ENCODE measurements at places on chromosomes 3 and 15. TPM values are rescaled to one million over a fixed set of nuclear protein-coding genes. Genes with fewer than 3 reads are reported as not detected.

DNA sequence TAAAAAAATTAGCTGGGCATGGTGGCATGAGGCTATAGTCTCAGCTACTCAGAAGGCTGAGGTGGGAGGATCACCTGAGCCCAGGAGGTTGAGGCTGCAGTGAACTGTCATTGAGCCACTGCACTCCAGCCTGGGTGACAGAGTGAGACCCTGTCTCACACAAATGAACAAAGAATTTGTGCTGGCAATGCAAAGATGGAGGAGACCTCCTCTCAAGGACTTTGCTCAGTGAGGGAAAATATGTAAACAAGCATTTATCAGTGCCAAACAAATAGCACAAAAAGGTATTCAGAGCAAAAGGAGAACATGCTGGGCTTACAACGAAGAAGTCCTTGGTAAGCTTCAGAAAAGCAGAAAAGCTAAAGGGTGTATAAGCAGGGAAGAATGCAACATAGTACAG, 113.1 kb upstream of the UMPS start:
- no peak overlapping the region for H3K27ac ChIP-seq
- no peaks in the 10 kb centered on the region for H3K36me3 ChIP-seq
- H3K27me3 ChIP-seq: no peaks in the 10 kb centered on the region

DNA sequence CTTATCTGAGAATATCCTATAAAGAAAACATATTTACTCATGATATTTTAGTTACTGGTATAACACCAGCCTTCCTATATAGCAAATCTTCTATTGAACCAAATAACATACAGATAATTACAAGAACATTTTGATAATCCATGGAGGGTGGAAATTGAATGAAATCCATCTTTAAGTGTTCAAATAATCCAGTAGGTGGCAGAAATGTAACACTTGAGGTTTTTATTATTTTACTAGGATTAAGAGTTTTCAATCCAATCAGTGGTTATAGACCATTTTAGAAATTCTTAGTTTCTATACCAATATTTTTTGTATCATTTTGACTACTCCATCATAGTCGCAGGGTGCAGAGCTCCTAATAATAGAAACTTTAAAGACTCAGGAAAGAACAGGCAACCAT, 101.9 kb upstream of the KCNH8 start:
- H3K4me1 ChIP-seq: no peaks in the 10 kb centered on the region
- no peak overlapping the region for H3K27ac ChIP-seq
- H3K27me3 ChIP-seq: no peaks in the 10 kb centered on the region
- DNase-seq: no peak
- no peak overlapping the region for H3K4me3 ChIP-seq

- H3K4me1 ChIP-seq: no peaks in the 10 kb centered on the region
- no peaks in the 10 kb centered on the region for H3K27me3 ChIP-seq
- H3K36me3 ChIP-seq: no peaks in the 10 kb centered on the region
- H3K27ac ChIP-seq: no peak overlapping the region
These were observed 1546.5 kb downstream of the OTOL1 start for GRCh38 chr3:163043074-163043473.

DNA sequence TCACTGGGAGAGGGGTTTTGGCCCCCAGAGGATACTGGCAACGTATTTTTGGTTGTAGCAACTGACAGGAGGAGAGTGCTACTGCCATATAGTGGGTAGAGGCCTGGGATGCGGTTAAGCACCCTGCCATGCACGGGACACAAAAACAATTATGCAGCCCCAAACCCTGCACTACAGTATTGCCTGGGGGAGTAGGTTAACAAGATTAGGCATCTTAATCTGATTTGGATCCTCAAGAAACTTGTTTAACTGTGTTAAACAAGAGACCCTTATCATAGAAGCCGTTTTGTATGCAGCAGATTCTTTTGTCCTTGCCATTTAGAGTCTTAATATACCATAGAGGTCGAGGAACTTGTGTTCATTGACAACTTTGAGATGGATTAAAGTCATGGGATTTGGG, 3.4 kb downstream of the PHLDB2 start:
- no peak for DNase-seq
- H3K4me3 ChIP-seq: peak overlapping the region; percentile 9
- peak overlapping the region; percentile 99 for H3K27ac ChIP-seq

- no peak overlapping the region for H3K27ac ChIP-seq
- peaks cover 64% of the 10 kb centered on the region for H3K27me3 ChIP-seq
- H3K4me1 ChIP-seq: peaks cover 59% of the 10 kb centered on the region
- no peaks in the 10 kb centered on the region for H3K36me3 ChIP-seq
- no peak overlapping the region for H3K4me3 ChIP-seq
These were observed 1.6 kb upstream of the SHOX2 start for GRCh38 chr3:158107605-158108444.

DNA sequence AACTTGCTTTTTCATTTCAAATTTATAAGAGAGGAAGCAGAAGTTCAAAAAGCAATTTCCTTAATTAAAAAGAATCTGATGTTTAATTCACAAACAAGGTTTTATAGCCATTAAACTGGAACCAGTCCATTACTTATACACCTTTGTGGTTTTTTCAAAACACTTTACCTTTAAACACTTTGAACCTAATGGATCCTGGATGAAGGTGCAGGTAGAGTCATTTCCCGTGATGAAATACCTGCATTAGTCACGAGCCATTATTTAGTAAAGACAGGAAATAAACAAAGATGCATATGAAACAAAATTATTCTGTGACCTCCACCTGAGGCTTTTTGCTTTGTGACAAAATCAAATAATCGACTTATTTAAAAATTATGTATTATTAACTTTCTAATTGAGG, 341.7 kb upstream of the UBE2E2 start:
- H3K4me1 ChIP-seq: no peaks in the 10 kb centered on the region
- H3K4me3 ChIP-seq: no peak overlapping the region
- no peaks in the 10 kb centered on the region for H3K36me3 ChIP-seq

DNA sequence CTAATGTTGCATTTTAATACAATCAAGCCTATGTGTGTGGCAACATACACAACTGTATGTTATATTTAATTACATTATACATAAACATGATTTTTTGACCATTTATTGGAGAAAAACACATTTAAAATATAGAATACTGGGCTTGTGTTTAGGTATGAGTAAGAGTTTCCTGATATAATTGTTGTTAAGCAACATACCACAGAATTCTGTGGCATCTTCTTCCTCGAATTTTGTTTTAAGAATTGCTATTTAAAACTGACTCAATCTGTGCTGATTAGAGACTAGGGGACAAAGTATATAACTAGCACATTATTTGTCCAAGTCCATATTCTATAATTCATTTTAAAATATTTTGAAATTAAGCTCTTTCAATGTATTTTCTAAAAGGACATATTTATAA, 376.8 kb upstream of the THBS1 start:
- no peak for DNase-seq
- H3K4me3 ChIP-seq: no peak overlapping the region
- no peaks in the 10 kb centered on the region for H3K36me3 ChIP-seq
- H3K27me3 ChIP-seq: no peaks in the 10 kb centered on the region
- no peaks in the 10 kb centered on the region for H3K4me1 ChIP-seq

DNA sequence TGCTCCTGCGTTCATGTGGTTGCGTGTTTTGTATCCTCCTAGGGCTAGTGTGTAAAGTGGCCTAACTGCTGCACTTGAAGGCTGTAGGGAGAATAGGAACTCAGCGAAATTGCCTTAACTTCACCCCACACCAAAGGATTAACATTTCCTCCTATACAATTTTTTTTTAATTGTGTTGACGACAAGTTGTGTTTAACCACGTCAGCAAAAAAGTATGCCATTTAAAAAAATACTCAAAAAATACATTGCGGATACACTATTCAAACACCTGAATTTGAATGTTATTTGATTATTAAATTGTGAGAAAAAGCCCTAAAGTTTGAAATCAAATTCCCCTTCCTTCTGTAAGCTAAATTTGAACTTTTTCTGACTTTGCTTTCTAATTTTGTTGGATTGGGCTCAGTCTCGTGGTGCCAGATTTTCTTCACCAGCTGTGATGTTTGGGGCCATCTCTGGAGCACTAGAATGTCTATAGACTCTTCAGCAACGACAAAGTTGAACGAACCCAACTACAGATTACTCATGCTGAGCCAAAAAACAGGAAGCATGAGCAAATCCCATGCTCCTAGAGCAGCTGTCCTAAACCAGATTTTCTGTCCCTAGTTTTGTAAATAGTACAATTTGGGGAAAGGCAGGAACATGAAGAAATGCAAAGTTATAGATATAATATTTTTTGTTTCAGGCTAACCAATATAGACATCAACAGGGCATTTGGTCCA, 8.1 kb upstream of the SLC9A9 start:
- no peaks in the 10 kb centered on the region for H3K4me1 ChIP-seq
- H3K4me3 ChIP-seq: no peak overlapping the region
- no peaks in the 10 kb centered on the region for H3K27me3 ChIP-seq

DNA sequence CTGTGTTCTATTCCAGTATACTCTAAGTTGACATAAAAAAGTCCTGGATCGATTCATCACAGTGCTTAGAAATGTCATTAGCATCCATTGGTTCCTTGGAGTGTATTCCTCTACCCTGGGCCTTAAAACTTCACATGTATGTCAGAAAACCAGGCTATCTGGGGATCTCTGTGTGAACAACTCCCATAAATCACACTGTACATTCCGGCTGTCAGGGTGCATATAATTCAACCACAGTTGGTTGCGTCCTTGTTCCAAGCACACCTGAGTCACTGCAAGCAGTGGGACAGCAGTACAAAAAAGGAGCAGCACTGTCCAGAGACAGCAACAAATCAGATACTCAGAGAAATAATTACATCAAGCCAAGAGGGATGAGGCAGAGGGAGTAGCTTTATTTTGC, 52.4 kb downstream of the PDZRN3 start:
- no peak overlapping the region for H3K4me3 ChIP-seq
- no peaks in the 10 kb centered on the region for H3K27me3 ChIP-seq
- H3K36me3 ChIP-seq: no peaks in the 10 kb centered on the region
- H3K27ac ChIP-seq: peak overlapping the region; percentile 67

DNA sequence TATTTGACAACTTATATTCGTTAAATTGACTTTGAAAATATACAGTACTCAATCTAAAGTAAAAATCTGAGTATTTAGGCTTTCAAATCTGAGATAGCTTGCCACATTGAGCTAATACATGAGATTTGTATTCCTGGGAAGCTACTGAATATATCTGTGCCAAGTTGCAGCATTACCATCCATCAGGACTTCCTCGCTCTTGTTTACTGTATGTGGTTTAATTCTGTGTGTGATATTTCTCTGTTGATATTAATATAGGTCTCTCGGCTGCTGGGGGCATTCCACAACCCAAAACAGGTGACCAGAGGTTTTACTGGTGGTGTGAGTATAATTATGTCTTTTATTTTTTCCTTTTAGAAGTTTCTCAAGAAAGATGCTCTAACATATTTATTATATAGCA, 5.8 kb downstream of the IDH3A start:
- H3K4me1 ChIP-seq: peaks cover 29% of the 10 kb centered on the region
- DNase-seq: no peak
- H3K36me3 ChIP-seq: peaks cover 49% of the 10 kb centered on the region
- no peak overlapping the region for H3K4me3 ChIP-seq
- no peaks in the 10 kb centered on the region for H3K27me3 ChIP-seq

DNA sequence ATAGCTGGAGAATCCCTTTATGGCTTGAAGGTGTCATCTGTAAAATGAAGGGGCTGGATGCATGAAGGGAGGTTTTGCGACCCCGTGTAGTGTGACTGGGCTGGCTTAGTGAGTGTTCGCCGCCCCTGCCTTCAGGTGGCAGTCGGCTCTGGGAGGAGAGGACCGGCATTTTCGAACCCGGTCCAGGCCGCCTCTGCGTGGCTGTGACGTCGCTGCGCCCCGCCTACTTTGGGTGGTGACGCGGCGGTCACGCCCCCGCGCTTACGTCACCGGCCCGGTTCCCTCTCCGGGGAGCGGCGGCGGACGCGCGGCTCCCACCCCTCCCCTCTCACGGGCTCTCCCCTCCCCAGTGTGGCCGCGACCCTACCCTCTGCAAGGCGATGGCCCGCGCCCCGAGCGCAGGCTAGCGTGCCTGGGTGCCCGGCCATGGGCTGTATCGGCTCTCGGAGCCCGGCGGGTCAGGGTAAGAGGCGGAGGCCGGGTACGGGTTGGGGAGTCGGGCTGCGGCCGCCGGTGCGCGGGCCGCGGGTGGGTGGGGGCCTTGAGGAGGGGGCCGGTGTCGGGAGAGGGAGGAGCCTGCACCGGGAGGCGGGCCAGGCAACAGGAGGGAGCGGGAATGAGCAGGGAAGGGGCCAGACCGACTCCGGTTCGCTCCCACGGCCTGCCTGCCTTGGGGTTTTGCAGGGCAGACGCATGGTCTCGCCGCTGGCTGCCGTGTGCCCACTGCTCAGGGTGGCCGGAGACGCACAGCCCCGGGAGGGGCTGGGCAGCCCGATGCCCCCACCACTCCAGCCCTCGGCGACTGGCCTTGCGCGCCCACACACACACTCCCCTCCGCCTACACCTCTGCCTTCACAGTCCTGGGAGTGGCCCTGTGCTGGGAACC, 1.5 kb upstream of the FAM131A start:
- peaks cover 44% of the 10 kb centered on the region for H3K36me3 ChIP-seq
- H3K27me3 ChIP-seq: no peaks in the 10 kb centered on the region
- H3K4me1 ChIP-seq: peaks cover 43% of the 10 kb centered on the region
- H3K4me3 ChIP-seq: peak overlapping the region; percentile 91

- peaks cover 82% of the 10 kb centered on the region for H3K4me1 ChIP-seq
- peak overlapping the region; percentile 67 for H3K4me3 ChIP-seq
- H3K27ac ChIP-seq: no peak overlapping the region
- H3K36me3 ChIP-seq: no peaks in the 10 kb centered on the region
- H3K27me3 ChIP-seq: no peaks in the 10 kb centered on the region
These were observed 6.9 kb downstream of the TSC22D2 start for GRCh38 chr3:150414959-150415358.

DNA sequence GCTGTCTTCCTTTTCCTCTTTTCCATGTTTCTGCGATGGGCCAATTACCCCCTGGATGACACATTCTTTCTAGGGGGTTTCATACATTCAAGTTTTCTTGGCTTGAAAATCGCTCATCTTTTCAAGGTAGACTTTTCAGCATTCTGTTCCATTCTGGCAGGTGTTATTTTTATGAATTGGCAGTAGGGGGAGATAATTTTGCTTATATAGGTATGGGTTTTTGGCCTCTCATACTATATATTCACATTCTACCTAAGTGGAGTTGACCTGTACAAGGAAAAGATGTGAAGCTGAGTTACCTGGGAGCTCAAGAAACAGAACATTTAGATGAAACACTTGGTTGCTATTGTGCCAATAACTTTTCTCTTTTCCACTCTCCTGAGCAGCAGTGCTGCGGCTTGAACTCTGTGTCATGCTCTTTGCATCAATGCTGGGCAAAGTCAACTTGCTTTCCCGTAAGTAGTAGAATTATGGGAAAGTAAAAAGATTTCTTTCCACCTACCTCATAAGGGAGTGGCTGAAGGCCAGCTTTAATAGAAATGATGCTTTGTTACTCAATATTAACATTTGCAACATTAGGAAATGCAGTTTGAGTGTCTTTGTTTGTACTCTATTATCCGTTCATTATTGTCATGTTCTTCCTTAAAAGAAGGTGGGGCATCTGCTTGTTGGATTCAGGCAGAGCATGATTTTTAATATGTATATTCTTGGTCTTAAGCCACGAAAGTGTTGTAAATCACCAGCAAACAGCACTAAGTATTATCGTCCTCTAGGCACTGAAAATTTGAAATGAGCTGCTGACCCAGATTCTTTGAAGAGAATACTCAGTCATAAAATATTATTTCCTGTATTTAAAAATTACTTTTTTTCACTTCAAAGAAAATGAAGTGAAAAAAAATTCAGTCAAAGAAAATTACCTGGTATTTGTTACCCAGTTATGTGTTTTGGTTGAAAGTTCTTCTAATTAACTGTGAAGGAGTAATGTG, 27.7 kb upstream of the MFSD1 start:
- H3K4me1 ChIP-seq: peaks cover 17% of the 10 kb centered on the region
- H3K27me3 ChIP-seq: no peaks in the 10 kb centered on the region
- H3K36me3 ChIP-seq: no peaks in the 10 kb centered on the region
- no peak overlapping the region for H3K4me3 ChIP-seq
- H3K27ac ChIP-seq: peak overlapping the region; percentile 88

VGLL3 gene
- total RNA-seq: 34.7 TPM

C3orf20 gene
- total RNA-seq: 0.11 TPM

OXSR1 gene
- 33.5 TPM for total RNA-seq

LDHAL6B gene
- total RNA-seq: not detected

CPN2 gene
- not detected for total RNA-seq

ACY1 gene
- 13.3 TPM for total RNA-seq
